Stimulated activated CD4-positive, alpha-beta T cell treated with anti-CD3 and anti-CD28 coated beads, Interleukin-1b, Interleukin-23, amount 100 ng/mL, for 48 hours (primary cell): ENCODE measurements at places on chromosomes 3 and 15.
A peak's percentile ranks its signal among the peaks of the same experiment; 100 is the strongest.

DNA sequence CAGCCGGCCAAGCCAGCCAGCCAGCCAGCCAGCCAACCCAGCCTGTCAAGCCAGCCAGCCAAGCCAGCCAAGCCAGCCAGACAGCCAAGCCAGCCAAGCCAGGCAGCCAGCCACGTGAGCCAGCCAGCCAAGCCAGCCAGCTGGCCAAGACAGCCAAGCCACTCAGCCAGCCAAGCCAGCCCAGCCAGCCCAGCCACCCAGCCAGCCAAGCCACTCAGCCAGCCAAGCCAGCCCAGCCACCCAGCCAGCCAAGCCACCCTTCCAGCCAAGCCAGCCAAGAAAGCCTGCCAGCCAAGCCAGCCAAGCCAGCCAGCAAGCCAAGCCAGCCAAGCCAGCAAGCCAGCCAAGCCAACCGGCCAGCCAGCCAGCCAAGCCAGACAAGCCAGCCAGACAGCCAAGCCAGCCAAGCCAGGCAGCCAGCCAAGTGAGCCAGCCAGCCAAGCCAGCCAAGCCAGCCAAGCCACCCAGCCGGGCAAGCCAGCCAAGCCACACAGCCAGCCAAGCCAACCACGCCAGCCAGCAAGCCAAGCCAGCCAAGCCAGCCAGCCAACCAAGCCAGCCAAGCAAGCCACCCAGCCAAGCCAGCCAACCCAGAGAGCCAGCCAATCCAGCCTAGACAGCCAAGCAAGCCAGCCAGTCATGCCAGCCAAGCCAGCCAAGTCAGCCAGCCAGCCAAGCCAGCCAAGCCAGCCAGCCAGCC is 199.5 kb downstream of the GOLGA6L6 start:
- no peak for DNase-seq

DNA sequence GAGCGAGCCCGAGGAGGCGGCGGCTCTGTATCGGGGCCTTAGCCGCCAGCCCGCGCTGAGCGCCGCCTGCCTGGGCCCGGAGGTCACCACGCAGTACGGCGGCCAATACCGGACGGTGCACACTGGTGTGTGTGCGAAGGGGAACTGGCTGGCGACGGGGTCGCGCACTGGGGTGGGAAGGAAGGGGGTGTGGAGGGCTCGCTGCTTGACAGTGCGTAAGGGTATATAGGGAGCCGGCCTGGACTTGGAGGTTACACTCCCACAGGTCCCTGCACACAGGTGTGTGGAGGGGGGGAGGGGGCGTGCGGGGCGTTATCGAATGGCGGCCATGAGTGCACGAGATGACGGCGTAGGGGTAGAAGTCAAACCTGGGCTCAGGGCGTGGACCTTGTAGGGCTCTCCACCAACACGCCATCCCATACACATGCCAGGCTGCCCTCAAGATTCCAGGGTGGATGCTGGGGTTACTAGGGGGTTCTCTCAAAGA is 389 bp downstream of the APEH start:
- peak; percentile 41 for DNase-seq

GRCh38 chr15:72491768-72492167 is 17.6 kb downstream of the ARIH1 start:
- DNase-seq: no peak

GRCh38 chr3:59563072-59563605 is 513.3 kb upstream of the CFAP20DC start:
- DNase-seq: no peak

- no peak for DNase-seq
Measured at GRCh38 chr3:100043271-100043670, 71.0 kb downstream of the FILIP1L start.

DNA sequence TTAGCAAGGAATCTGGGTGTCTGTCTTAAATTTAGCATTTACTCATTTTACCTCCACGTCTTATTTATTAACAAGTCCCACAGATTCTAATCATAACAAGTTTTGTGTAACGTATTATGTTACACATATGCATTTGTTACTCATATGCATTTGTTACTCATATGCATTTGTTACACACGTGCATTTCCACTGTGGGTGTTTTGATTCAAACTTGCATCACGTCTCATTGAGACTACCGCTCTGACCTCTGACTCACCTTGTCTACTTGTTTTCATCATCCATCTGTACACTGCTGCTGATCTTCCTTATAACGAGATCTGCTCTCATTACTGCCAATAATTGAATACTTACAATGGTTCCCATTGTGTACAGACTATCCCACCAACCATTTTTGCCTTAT is 1141.4 kb downstream of the TBL1XR1 start:
- no peak for DNase-seq

- no peak for DNase-seq
Measured at GRCh38 chr15:94912760-94913159, 681.4 kb downstream of the MCTP2 start.

DNA sequence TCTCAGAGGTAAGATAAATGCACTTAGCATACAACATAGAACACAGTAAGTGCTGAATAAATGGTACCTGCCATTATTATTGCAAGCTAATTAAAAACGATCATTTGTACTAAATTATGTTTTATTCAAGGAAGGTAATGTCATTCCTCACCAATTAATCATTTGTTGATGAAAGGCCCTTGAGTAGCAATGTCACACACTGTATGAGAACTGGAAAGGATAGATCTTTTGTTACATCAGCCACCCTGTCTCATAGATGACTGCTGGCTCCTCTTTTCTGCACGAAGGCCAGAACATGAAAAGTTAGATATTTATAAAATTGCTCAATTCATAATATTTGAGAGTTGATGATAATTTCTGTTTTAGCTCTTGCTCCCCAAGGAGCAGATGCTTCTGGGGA is 415.4 kb downstream of the RBMS3 start:
- no peak for DNase-seq

- DNase-seq: no peak
Measured at GRCh38 chr3:113277414-113277813, 66.1 kb downstream of the BOC start.

GRCh38 chr3:128322030-128323022 is 144.4 kb downstream of the DNAJB8 start:
- DNase-seq: peak; percentile 55

DNA sequence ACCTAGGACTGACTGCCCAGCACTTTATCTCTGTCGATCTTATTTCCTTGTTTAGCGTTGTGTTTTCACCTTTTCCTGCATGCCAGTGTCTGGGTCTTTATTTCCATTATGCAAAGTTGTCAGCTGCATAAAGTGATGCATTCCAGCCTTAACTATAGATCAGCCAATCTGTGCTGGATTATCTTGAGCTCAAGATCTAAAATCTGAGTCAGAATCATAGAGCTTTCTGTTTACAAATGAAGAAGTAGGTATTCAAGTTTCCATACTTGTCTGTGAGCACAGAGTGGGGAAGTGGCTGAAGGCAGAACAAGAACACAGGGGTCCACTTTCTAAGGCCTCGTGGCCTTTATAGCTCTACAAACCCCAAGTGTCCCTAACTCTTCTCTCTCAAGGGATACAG is 82.4 kb upstream of the PLCL2 start:
- no peak for DNase-seq

DNA sequence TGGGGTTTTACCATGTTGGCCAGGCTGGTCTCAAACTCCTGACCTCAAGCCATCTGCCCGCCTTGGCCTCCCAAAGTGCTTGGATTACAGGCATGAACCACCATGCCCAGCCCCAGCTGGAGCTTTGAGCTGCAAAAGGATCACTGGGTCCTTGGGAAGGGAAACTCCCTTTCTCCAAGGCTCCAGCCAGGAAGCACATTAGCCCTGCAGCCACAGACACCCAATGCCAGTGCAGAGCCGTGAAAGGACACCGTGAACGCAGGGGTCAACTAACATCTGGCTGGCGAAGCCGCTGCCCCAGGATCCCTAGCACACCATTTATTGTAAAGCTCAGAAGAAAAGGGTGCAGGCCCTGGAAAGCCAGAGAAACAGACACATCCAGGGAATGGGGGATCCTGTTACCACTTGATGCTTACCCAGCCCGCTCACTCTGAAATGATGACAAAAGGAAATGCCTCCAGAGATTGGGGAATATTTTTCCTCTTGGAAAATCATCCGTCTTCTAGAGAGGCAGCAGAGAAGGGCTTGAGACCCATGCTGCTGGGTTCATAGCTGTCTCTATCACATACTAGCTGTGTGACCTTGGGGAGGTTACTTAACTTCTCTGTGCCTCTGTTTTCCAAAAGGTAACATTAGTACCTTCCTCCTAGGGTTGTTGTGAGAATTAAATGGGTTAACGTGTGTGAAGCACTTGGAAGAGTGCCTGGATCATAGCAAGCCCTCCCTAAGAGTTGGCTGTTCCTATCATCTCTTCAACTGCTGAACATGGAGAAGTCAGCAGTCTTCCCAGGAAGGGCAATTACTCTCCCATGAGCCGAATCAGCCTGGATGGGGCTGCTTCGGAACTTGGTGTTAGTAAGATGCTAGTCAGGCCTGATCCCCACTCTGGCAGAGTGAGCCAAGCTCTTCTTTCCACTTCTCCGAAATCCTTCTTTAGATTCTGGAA is 40.8 kb downstream of the LMCD1 start:
- DNase-seq: no peak

DNA sequence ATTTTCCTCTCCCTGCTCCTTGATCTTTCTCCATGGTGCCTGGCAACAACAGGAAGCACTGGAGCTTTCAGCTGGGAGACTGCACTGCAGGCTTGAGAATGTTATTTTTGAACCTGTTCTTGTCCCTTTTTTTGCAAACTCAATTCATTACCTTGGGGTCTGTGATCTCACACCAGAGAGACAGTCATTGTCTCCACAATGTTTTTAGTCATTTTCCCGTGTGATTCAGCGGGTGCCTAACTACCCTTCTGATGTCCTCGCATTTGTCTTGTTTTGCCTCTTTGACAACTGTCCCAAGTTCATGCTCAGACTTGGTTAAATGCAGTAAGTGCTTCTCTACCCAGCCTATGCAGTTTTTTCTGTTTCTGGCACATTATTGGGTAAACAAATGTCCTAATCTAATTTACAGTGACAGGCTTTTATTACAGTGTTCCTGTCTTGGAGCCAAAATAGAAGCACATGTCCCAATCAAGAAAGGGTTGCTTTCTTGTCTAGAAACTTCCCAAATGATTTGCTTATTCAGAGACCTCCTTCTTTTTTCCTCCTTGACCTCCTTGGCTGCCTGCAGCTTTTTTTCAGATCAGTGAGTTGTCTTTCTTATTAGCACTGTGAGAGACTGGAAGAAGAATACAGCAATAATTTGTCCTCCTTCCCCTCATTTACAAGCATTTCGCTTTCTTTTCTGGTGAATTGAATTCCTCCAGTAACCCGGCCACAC is 162.4 kb downstream of the NSUN3 start:
- DNase-seq: peak; percentile 6
